AG08396 (cell line): ENCODE measurements at places on chromosomes 1 and 21.

DNA sequence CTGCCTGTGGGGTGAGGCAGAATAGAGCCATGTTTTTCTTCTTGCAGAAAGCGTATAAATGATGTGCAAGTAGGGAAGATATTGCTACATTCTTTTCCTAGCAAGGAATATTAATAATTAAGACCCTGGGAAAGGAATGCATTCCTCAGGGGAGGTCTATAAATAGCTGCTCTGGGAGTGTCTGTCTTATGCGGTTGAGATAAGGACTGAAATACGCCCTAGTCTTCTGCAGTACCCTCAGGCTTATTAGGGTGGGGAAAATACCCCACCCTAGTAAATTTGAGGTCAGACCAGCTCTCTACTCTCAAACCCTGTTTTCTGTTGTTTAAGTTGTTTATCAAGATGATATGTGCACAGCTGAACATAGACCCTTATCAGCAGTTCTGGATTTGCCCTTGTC, 155.9 kb upstream of the HMCN1 start:
- DNase-seq, result no peak

DNA sequence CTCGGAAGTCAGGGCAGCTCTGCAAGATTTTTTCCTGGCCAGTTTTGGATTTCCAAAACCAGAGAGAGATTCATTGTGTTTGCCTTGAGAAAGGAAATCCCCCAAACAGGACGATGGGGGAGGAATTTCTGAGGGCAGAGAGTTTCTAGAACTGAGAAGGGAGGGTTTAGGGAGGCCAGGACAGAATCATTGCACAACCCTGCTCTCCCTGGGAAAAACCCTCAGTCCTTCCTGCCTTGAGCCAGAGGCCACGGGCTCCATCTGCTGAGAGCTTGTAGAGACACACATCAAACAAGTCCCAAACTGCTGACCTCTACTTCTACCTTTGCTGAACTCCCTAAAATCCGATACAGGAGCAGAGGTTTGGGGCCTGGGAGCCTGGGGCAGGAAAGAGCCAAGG, 99.7 kb downstream of the NMNAT2 start:
- DNase-seq, result peak; percentile 82

GRCh38 chr1:218351391-218352074, 6.4 kb downstream of the TGFB2 start:
- DNase-seq, result peak; percentile 45

GRCh38 chr1:245898581-245898980, 608.5 kb downstream of the SMYD3 start:
- DNase-seq, result no peak

GRCh38 chr1:160224606-160225005, 19.4 kb downstream of the PEA15 start:
- DNase-seq, result no peak

DNA sequence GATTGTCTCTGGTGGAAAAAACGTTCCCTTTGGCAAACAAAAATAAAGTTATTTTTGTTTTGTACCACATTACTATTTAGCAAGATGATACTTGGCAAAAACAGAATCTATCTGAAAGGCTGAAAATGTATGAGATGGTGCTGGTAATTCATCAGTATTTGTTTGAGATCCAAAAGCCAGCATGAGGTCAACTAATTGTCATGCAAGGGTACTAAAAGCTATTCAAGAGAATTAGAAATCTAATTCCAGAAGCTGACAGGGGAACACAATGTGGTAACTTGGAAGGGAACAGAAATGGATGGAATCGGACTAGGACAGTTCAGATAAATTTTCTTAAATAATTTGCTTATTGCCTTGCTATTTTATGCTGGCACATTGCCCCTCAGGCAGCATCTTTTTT, 263.8 kb downstream of the KCNT2 start:
- DNase-seq, result no peak

DNA sequence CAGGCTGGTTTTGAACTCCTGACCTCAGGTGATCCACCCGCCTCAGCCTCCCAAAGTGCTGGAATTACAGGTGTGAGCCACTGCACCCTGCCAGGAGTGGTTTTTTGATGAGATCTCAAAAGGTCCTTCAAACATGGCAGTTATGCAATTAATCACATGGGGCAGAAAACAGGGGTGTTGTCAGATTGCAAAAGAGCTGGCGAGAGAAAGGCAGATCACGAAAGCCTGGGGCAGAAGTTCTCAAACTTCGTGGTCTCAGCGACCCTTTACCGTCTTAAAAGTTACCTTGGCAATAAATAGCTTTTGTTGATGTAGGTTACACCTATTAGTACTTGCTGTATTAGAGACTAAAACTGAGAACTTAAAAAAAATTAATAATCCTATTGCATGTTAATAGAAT, 16.1 kb downstream of the CNR2 start:
- no peak for DNase-seq

- no peak for DNase-seq
Measured at GRCh38 chr1:25184001-25184762, 48.1 kb downstream of the SYF2 start.

DNA sequence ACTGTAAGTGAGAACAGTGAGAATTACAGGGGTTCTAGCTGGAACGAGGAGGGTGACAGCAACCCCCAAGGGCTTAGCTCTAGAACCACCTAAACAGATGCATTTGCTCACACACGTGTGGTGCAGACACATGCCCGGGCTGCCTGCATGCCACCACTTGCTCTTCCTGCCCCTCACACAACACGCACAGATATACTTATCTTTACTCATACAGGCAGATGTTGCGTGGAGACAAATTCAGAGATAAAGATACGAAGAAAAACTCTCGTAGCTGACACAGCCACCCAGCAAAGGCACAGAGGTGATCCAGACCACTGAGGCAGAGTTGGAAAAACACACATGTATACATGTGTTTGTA, 13.5 kb downstream of the VANGL1 start:
- no peak for DNase-seq

GRCh38 chr1:212485913-212486618, 53.3 kb downstream of the NENF start:
- DNase-seq, result peak; percentile 64

GRCh38 chr1:66433611-66434010, 100.3 kb upstream of the SGIP1 start:
- no peak for DNase-seq

DNA sequence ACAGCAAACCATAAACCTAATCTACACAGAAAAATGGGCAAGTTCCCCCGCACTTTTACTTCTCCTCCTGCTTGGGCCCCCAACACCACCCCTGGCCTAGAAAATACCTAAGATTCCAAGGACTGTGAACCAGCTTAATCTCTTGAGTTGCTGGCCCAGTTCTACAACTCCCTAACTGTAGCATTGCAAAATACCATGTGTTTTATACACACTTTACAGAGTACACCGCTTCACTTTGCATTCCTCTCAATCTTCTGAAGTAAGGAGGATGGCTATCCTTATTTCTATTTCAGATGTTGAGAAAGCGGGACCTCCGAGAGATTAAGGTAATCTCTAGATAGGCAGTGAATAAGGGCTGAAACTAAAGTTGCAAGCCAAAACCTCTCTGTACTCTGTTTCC, 408.3 kb upstream of the NR5A2 start:
- DNase-seq, result no peak

DNA sequence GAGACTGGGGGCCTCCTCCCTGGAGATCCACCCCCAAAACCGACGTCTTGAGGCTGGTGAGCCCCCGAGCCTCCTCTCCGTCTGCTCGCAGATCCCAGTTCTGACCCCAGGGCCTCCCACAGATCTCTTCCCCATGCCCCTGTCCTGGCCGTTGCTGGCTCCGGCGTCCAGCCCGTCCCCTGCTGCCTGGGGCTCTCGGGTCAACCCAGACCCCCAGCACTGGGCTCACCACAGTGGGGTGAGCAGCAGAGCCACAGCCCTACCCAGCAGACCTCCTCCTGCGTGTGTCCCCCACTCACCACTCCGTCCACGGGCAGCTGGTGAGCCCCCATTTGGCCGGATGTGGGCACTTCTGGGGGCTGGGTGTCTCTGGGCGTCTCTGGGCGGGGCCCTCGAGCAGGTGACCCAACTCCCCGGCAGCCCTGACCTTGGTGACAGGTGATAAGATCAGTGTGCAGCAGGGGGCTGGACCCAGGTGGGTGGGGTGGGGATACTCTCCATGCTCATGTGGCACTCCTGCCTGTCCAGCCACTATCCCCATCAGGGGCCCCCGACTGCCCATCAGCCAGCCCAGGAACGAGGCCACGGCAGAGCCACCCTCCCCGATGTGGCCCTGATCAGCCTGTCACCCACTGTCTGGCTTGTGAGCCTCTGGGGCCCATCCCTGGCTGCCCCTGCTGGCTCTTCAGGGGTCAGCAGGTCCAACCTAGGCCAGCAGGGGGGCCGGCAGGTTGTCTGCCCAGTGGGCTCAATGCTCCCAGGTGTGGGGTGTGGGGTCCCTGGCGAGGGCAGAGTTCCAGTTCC, 709 bp downstream of the TNFRSF14 start:
- DNase-seq, result no peak
